ENCODE measurements at places on chromosomes 5 and 9.

DNA sequence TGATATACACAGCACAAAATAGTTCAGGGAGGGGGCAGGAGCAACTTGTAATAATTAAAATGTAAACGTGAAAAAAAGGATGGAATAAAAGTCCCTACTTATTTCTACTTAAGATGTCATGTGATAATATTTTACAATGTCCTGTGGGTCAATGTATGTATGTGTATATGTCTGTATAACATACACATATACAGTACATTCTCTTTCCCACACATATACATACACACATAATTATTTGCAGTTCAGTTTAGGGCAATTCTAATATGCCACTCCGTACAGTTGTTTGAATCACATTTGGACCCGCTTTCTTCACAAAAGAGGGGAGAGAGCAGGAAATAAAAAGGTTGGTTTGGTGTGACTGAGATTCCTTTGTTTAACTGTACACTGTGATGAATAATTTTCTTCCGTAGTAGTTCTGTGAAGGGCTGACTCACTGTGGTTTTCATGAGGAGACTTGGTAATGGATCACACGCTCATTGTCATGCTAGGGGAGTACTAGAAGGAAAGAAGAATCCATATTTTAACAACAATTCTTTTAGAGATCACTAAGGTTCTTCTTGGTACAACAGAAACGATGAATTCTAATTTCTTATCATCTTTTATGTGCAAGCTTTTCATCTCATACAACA lies 26.2 kb upstream of the ACOT12 start:
- DNase-seq = no peak

- DNase-seq = peak; percentile 79
Measured at GRCh38 chr9:136339173-136339957, 12.0 kb downstream of the GPSM1 start.

DNA sequence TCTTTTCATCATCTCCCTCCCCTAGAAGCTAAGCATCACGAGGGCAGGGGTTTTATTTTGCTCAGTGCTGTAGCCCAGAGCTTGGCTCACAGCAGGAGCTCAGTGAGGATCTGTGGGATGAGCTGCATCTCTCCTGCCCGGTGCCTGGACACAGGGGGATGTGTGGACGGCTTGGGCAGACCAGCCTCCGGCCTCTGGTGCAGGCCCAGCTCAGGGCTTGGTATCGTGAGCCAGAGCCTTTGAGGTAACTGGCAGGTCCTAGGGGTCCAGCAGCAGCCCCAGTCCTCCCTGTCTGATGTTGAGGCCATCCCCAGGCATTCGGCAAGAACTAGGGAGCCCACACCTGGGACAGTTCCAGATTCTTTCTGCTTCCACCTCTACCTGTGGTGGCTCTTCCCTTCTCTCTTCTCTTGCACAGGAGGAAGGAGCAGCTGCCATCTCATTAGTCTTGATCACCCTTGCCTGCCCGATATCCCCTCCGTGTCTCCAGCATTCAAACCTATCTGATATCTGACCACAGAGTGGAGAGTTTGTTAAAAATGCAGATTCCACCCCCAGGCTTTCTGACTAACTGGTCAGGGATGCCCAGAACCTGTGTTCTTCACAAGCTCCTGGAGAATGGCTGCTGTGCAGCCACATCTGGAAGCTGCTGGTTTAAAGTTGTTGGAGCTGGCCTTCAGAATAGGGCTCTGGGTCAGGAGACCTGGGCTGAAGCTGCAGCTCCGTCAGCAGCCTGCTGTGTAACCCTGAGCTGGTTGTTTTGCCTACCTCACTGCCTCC lies 7.9 kb upstream of the SLC6A7 start:
- no peak for DNase-seq

- no peak for DNase-seq
Measured at GRCh38 chr5:14156650-14157492, 13.7 kb downstream of the TRIO start.

GRCh38 chr9:95505717-95506427 lies 10.9 kb downstream of the PTCH1 start:
- peak; percentile 52 for DNase-seq

GRCh38 chr5:36897616-36898015 lies 21.0 kb downstream of the NIPBL start:
- no peak for DNase-seq

GRCh38 chr5:78543916-78544315 lies 104.7 kb downstream of the LHFPL2 start:
- no peak for DNase-seq

GRCh38 chr9:126614088-126614454 lies 343 bp downstream of the LMX1B start:
- no peak for DNase-seq

GRCh38 chr5:74412066-74412465 lies 228.5 kb downstream of the ENC1 start:
- no peak for DNase-seq

- DNase-seq = peak; percentile 27
Measured at GRCh38 chr5:175718401-175719108, 60.7 kb downstream of the HRH2 start.

- peak; percentile 87 for DNase-seq
Measured at GRCh38 chr9:36407122-36407723, 7.2 kb upstream of the RNF38 start.

GRCh38 chr9:122055701-122056100 lies 37.4 kb downstream of the TTLL11 start:
- no peak for DNase-seq

- no peak for DNase-seq
Measured at GRCh38 chr5:35046774-35047173, 975 bp downstream of the AGXT2 start.

DNA sequence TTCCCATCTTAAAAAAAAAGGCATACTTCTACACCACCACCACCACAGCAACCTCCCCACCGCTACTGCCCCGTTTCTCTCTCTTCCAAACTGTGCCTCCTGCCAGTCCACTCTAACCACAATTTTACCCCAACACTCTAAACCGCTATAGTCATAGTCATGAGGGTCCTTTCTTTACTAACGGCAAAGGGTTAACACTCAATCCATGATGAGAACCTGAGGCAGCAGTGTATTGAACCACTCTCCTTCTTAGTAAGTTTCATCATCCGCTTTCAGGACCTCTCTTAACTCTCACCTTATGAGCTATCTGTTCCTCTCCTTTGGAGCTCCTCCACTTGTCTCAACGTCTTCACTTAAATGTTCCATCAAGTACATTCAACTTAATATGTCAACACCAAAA lies 34.0 kb downstream of the IDNK start:
- no peak for DNase-seq

Measured in erythroblast (primary cell).